ENCODE measurements at places on chromosomes 7 and 10.

DNA sequence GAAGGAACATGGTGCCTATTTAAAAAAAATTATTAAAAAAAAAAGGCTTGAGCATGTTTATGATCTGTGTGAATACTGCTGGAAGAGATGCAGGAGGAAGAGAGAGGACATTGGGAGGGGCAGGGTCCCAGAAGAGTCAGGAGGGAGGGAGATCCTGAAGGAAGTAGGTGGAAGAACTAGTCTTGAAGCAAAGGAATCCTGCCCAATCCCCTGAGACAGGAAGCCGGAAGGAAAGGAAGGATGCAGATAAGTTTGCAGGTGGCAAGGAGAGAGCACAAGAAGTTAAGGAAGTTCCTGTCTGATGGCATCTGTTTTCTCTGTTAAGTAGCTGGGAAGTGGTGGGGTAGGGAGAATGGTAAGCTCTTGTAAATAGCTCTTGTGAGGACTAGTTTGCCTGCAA, 318.5 kb downstream of the DOCK4 start:
- DNase-seq: no peak

DNA sequence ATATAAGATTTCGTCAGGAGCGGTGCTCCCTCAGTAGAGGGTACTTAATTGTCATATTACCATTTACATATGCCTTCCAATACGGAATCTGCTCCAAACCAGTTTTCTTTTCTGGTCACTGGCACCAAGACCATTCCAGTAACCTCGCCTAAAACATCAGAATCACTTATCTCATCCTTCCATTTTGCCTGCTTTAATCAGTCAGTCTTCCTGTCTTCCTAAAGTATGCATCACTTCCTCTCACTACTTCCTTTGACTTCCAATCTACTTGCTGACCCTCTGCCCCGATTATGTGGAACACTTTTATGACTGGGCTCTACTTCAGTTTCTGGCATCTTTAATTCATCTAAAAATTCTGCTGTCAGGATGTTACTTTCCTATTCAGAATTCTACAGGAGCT, 33.5 kb downstream of the CUL2 start:
- DNase-seq: no peak

DNA sequence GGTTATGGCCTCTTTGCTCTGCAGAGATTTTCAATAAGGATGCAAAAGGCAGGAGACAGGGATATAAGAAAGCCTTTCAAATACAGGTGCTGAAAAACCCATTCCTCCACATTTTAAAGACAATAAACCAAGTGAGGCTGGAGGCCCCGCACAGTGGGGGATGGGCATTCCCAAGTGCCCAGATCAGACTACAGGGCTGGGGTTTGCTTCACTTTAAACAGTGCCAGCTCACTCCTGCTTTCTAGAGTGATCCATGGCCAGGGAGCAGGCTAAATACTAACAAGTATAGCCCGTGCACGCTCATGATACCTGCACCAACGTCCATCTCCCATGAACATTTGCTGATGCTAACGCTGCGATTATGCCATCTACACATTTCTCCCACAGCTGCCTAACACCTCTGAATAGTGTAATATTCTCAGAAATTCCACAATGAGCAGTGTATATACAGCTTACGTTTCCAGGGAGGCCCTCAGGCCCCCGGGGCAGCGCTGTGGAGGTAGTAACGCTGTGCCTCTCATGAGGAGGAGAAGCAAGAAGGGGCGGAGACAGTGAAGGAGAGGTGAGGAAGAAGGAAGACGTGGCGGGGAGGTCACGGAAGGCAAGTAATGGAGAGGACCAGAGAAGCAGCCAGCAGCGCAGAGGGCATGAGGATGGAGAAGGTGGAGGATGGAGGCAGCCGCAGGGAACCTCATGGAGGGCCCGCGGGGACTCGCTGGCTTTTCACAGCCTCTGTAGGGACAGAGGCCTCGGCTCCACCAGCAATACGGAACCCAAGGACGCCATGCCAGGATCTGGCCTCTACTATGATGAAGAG, 141.7 kb downstream of the USP6NL start:
- no peak for DNase-seq

GRCh38 chr10:58778966-58779365, 266.3 kb downstream of the BICC1 start:
- no peak for DNase-seq

GRCh38 chr10:1036341-1036791, 10.7 kb upstream of the IDI2 start:
- no peak for DNase-seq
